Anterior cingulate cortex (tissue), 58 donors: ENCODE measurements at places on chromosomes 6 and 20.

DNA sequence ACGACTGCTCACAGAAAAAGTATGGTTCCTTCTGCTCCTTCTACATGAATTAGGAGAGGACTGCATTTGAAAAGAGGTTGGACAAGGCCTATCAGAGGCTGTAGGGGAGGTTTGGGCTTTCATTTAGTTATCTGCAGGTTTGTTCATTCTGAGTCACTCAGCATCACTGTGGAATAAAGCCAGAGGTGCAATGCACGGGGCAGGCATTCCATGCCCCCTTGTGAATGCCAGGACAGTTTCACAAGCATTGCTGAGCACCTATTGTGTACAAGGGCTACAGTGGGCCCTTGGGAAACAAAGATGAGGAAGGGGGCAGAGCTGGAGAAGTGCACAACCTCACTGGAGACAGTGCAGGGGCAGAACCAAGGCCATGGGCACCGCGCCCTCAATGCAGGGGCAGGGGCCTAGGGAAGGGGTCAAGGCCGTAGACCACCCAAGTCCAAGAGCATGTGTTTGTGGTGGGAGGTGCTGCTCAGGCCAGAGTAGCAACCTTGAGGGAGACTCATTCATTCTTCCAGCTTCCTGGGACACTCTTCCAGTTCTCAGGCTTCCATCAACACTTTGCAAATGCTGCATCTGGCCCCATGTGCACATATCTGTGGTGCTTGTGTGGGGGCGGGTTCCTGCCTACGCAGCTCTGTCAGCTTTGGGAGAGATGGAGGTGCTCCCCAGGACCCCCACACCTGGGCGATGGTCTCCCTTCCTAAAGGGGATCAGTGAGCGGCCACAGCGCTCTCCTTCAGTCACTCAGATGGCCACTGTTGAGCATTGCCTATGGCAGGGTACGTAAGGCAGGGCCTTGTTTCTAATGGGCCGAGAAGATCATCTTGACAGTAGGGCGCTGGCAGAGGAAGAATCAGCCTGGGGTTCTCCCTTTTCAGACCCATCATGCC, 204.5 kb downstream of the SYNDIG1 start:
- DNase-seq: no peak

DNA sequence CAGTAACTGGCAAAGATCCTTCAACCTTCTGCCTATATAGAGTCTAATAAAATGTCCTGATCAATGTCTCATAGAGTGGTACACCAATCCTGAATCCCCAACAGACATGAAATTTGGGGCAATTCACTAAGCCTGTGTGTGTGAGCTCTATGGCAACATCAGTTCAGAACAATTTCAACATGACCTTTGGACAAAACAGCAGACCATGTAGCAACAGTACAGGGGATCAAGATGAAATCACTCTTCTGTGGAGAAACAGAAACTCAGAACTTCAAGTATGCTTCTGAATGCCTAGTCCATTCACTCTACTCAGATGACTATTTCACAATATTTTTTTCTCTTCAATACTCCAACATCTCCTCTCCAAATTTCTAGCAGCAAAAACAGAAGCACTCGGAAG, 49.1 kb upstream of the OPRM1 start:
- DNase-seq: no peak

GRCh38 chr20:41108531-41108930, 28.8 kb upstream of the PLCG1 start:
- no peak for DNase-seq

GRCh38 chr20:31494131-31494530, 19.0 kb downstream of the REM1 start:
- no peak for DNase-seq

DNA sequence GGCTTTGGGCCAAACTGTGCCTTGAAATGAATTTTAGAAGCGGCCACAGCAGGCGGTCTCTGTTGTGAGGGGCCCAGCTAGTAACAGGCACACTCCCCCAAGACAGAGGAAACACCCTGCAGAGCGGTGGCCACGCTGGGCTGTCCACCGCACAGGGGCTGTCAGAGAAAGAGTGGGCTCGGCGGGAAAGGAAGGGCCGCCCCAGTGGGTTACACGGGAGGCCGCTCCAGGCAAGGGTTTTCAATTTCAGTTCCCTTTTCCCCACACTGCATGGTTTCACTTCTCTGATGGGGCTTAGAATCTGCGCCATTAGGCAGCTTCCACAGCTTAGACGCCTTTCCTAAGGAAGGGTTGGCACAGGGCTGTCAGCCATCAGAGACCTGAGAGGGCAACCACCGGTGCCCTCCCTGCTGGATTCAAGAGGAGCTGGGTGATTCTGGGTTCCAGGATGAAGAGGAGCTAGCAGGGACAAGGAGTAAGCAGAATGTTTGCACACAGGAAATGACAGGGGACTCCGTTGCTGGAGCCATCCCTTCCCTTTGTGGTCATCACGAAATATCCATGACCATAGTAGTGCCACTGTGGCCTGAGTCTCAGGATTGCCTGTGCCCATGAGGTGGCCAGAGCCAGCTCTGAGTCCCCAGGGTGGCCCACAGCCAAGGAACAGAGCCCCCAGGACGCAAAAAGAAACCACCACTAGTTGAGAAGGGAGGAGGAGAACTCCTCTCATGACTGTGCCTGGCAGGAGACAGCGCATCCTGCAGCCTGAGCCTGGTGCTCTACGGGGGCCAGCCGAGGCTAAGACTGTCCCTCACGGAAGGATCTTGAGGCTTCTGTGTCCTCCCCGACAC, 282.7 kb downstream of the NRN1 start:
- DNase-seq: no peak
